GM20000 (cell line): ENCODE measurements at places on chromosomes 2 and 18.

- DNase-seq = no peak
These were observed 31.2 kb downstream of the VWA3B start for GRCh38 chr2:98118161-98118560.

- DNase-seq = peak; percentile 91
These were observed at the start of gene SPC25 for GRCh38 chr2:168890006-168890782. SPC25 (minus strand) TSS chr2:168890430; CDS start chr2:168889519, 911 bp downstream.

- DNase-seq = no peak
These were observed 249.2 kb downstream of the NBAS start for GRCh38 chr2:15311926-15312325.

- no peak for DNase-seq
These were observed 632 bp downstream of the AFTPH start for GRCh38 chr2:64524604-64525316.

- no peak for DNase-seq
These were observed 8.6 kb downstream of the XRCC5 start for GRCh38 chr2:216117561-216118340.

DNA sequence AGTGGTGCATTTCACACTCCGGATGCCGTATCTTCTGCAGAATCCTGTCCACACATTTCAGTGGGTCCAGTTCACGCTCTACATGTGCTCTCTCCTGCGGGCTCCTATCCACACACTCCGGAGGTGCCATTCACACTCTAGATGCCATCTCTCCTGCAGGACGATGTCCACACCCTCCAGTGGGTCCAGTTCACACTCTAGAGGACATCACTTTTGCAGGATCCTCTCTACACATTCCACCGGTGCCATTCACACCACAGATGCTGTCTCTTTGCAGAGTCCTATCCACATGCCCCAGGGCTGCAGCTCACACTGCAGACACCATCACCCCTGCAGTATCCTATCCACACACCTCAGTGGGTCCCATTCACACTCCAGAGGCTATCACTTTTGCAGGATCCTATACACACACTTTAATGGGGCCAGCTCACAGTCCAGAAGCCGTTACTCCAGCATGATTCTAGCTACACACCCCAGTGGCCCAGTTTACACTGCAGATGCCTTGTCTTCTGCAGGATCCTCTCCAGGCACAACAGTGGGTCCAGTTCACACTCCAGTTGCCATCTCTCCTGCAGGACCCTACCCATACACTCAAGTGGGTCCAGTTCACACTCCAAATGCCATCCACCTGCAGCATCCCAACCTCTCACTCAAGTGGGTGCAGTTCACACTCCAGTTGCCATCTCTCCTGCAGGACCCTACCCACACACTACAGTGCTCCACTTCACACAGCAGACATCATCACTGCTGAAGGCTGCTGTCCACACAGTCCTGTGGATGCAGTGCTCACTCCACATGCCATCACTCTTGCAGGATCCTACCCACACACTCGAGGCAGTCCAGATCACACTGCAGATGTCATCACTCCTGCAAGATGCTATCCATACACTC, 2.1 kb upstream of the PXDN start:
- no peak for DNase-seq

DNA sequence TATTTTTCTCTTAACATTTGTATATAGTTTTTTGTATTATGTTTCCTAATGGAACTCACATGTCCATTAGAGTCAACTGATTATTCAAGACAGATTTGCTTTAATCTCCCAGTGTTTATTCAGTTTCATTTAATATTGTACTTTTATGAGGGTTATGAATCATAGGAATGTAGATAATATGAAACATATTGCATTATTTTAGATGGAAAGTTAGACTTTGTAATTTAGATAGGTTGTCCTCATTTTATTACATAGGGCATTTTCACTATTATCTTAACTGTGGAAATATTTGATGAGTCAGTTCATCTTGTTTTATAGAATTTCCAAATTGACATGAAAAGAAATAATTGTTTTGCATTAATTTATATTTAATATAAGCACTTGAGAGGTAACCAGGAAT, 240.8 kb downstream of the PLCL1 start:
- DNase-seq = no peak

DNA sequence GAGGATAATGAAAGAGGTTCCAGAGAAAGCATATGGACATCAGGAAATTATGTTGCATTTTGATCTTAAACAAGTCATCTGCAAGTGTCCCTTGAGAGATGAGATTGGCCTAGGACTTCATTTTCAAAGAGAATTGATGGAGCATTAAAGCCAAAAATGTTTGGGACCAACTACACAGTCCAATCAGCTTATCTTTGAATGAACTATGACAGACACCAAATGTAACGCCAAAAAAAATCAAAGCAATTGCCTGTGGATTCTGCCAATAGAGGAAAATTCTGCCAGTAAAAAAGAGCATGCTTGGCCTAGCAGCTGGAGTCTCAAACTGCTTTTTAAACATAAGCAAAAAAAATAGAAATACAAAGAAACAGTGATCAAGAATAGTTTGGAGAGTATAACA, 594.5 kb upstream of the CHAC2 start:
- DNase-seq = no peak

DNA sequence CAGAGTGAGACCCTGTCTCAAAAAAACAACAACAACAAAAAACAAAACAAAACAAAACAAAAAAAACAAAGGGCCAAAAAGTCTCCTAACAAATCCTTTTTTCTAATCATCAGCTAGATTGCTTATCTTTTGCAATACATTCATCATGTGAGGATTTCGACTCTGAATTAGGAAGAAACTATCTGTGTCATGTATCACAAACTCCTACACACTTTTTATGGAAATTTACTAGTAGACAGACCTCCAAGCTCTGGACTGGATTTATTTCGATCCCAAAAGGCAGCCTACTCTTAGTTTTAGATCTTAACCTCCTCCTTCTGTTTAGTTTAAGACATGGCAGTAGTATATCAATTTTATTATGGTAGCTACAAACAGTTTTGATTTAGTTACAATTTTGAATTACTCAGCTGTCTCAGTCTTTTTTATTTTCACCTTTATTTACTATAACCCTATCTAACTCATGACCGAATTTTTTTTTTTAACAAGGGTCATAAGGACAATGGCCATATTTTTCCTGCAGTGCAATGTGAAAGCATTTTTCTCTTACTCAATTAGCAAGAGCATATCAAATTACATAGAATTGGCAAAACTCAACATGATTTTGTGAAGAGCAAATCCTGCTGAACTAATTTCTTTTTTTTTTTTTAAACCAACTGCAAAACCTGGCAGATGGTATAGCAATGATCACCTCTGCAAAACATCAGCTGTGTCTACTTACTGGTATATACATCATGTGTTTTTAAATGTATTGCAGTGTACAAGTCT, 10.7 kb upstream of the CCDC88A start:
- no peak for DNase-seq

DNA sequence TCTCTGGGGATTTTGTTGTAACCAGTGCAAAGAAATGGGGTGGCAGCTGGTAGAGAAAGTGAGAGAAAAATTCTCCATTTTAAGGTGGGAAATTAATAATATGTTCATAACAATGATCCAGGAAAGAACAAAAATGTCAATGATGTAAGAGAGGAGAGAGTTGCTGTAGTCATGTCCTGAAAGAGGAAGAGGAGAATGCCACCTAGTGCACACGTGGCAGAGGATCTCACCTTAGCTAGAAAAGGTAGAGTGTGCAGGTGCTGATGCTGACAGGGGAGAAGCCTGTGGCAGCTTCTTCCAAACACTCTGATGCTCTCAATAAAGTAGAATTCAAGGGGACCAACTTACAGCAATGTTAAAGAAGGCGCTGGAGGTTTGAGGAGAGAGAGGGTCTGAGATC, 282.9 kb upstream of the PKDCC start:
- no peak for DNase-seq

DNA sequence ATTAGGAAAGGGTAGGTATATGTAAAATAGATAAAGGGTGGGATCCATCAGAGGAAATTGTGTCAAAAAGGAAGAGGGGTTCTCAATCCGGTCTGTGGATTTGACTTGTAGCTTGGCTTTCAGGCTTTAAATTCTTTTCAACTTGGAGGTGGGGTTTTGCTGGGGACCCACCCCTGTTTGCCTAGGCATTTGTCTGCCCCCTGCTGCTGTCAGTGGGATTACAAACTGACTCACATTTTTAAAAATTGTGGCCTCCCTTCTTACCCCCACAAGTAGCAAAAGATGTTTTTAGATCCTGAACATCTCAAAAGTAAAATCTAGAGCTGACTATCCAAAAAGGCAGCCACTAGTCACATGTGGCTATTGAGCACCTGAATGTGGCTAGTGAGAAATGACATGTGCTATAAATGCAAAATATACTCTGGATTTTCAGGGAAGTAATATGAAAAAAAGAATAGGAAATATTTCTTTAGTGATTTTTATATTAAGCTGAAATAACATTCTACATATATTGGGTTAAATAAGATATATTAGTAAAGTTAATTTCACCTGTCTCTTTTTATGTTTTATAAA, 178.9 kb downstream of the GFPT1 start:
- DNase-seq = no peak

- DNase-seq = no peak
These were observed 52.9 kb downstream of the OSBPL6 start for GRCh38 chr2:178247250-178247649.

DNA sequence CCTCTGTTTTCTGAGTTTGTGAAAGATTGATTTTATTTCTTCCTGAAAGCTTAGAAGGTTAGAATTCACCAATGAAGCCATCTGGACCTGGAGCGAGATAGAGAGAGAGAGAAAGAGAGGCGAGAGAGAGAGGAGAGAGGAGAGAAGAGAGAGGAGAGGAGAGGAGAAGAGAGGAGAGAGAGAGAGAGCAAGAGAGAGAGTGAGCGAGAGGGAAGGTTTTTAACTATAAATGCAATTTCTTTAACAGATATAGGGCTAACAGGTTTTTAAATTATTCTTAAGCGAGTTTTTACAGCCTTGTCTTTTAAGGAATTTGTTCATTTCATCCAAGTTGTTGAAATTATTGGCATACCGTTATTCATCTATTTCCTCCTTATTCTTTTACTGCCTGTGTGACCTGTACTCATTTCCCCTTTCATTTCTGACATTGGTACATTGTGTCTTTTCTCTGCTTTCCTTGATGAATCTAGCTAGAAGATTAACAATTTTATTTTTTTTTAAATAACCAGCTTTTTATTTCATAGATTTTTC, 56.1 kb downstream of the BABAM2 start:
- no peak for DNase-seq

DNA sequence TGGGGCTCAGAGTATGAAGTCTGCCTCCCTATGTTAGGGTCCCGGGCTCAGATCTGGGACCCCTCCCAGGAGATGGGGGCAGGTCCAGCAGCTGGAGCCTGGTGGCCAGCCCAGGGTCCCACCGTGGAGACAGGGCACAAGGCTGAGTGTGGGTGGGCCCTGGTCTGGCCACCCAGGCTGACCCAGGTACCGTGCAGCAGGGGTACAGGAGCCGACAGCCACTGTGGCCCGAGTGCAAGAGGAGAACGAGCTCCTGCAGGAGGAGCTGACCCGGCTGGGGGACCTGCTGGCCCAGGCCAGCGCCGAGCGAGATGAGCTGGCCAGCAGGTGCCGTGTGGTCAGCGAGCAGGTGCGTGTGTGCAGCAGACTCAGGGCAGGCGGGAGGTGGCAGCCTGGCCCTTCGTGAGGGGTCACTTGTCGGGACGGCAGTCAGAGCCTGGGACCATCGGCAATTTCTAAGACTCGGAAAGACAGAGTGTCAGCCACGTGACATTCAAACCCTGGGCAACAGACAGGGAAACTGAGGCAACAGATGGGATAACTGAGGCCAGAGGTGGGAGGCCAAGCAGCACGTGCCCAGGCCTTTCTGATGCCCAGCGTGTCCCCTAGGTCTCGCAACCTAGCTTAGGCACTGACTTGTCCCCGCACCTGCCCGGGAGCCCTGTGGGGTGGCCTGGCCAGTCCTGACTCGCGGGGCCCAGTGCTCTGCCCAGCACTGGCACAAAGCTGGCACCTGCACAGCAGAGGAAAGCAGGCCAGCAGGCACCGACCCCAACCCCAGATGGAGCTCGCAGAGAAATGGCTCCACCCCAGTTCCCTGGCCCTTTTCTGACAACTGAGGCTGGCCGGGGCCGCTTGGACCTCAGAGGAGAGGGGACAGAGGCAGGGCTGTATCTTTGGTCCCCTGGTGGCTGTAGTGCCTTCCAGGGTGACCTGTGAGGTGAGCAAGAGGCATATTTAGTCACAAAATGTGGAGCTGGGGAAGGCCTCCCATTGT, 13.9 kb downstream of the CROCC2 start:
- DNase-seq = no peak

GRCh38 chr2:182907081-182907830, 40.8 kb upstream of the FRZB start:
- no peak for DNase-seq

DNA sequence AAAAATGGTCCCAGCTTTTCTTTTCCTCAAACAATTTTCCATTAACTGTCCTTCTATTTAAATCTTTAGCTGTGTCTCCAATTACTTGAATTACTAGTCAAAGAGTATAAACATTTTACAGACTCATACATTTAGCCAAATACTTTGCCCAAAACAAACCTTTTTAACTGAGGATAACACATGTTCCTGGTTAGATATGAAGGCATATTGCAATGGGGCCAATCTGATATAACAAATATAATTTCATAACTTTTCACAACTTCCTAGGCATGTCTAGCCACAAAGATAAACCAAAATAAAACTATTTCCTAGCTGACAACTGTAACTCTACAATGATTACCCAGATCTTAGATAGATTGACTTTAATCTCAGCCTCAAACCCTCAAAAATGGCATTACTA, 247.5 kb upstream of the ZNF521 start:
- no peak for DNase-seq

- peak; percentile 47 for DNase-seq
These were observed 24.9 kb upstream of the YWHAQ start for GRCh38 chr2:9655441-9656269.

DNA sequence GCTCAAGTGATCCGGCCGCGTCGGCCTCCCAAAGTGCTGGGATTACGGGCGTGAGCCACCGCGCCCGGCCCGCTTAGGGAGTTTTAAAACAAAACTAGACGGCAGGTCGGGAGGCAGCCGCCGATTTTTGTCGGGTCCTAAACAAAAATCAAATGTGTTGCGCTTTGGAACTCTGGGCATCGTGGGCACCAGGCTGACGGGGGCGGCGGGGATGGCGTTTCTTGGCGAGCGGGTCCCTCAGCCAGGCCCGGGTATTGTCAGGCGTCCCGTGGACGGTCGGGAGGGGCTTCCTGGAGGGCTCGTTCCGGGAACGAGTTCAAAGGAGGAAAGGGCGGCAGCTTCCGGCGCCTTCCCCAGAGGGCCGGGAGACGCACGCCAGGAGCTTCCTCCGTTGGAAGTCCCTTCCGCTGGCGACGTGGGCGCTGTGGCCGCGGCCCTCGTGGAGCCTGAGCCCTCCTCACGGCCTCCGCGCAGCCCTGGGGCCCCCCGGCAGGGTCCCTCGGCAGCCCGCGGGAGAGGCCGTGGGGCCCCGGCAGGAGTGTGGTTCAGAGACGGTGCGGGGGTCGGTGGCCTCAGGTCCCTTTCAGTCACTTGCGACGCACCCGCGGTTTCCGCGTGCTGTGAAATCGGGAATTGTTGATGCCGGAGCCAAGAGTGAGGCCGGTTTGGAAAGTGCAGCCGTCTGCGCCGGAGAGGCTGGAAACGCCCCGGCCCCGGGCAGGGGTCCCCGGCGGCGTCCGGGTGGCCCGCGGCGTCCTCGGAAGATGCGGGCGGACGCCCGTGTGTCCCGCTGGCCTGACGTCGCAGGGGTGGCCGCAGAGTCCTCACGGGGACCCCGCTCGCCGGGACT, 59.3 kb downstream of the EMILIN2 start:
- DNase-seq = peak; percentile 77

GRCh38 chr2:205056151-205056561, 510.9 kb downstream of the PARD3B start:
- no peak for DNase-seq
